CD4-positive, alpha-beta T cell treated with Interleukin-15 for 1 hour (primary cell): ENCODE measurements at places on chromosomes 4 and X.

GRCh38 chrX:7586126-7586525 lies 256.8 kb upstream of the VCX start:
- DNase-seq: no peak

DNA sequence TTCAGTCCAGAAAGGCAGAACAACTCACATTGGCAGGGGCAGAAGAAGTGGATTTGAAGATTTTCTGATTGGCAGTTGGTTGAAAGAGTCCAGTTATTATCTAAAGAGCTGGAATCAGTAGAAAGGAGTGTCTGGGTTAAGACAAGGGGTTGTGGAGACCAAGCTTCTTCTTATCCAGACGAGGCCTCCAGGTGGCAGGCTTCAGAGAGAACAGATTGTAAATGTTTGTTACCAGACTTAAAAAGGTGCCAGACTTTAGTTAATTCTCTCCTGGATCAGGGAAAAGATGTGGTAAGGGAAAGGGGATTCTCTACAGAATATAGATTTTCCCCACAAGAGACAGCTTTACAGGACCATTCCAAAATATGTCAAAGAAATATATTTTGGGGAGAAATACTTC lies 36.7 kb upstream of the TLR3 start:
- DNase-seq: no peak

DNA sequence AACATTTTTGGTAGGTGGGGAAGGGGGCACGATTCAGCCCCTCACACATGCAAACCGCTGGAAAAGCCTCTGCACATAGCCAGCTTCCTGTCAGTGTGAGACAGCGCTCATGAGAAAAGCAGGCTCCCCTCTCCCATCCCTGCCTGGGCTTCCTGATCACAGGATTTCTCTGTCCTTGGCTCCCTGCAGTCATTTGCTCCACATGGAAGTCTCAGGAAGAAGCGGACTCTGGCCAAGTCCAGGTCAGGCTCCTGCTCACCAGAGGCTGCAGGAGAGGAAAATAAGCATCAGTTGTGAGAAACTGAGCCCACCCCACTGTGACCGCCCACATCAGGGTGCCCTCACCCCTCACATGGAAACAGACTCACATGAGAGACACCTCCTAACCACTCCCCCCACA lies 664.3 kb upstream of the TENM3 start:
- DNase-seq: no peak

- no peak for DNase-seq
Measured at GRCh38 chr4:165905405-165906027, 32.5 kb downstream of the TLL1 start.

DNA sequence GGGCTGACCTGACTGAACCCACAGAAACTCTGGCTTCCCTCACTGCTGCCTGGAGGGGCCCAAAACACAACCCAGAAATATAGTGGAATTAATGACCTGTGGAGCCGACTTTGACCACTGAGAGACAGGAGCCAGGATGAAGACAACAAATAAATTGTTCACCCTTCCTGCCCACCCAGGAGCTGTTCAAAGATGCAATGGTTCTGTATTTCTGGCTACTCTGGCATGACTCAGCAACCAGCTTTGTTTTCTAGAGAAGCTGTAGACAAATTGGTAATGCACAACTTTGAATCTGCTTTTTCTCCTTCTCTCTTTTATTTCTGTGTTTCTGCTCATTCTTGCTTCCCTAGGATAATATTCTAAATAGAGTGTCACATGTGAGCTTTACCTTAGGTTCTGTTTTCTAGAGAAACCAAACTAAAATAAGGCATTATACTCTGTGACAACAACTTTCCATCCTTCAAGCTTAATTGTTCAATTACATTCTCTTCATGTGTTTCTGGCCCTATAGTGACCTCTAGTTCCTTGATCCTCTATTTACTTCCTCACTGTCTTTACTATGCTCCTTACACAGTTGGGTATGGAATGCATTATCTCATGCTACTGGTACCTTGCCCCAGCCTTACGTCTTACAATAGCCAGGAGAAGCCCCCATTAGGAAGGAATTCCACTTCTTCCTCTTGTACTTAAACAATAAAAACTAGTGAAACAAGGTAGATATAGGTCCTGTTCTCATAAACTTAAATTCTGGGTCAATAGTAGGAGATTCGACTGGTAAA lies 6.5 kb upstream of the PRKG2 start:
- no peak for DNase-seq

GRCh38 chr4:79445371-79445781 lies 37.3 kb upstream of the GK2 start:
- DNase-seq: no peak

GRCh38 chrX:136659174-136659573 lies 11.2 kb downstream of the CD40LG start:
- no peak for DNase-seq

DNA sequence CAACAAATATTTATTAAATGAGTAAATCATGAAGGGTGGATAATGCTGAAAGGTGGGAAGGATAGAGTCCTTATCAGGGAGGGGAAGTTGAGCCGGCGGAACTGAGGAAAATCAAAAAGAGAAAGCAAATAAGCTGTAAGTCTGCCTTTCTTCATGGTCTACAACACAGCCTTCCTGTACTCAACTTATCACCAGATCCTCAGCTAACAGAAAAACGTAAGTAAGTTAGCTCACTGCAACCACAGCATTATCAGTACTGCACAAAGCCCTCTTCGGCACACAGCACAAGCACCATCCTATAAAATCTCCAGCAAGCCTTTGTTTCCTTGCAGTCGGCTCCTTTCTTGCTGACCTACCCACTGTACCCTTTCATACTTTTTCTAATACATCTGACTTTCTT lies 70.3 kb downstream of the CRMP1 start:
- no peak for DNase-seq

DNA sequence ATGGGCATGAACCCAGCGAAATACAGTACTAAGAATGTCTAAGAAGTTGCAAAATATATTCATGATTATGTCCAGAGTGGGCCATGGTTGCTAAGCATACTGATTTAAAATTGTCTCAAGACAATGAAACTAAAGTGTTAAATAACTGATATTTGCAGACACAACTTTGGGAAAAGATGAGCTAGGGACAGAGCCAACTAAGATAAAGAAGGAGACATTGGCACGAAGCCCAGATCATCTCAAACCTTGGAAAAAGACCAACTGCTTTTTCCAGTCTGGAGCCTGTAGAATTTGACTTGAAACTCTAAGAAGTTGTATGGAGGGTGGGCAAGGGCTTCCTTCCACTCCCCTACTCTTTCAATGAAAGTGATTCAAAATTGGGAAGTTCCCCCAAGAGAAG lies 108.5 kb upstream of the GLRA2 start:
- no peak for DNase-seq

DNA sequence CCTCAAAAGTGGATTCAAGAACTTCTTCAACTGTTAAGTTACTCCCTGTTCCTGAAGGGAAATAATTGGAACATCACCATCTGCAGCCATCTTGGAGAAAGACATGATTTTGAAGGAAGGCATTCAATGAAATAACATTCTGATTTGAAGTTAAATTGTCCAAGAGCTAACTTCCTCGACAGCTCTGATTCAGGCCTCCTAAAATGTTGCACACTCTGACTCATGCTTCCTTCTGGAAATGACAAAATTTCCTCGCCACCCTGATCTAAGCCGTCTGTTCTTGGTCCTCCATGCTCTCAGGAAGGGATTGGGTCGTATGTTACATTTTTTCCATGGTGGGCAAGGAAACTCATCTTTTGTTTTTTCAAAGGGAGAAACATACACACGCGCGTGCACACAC lies 496.9 kb upstream of the DIPK2B start:
- DNase-seq: no peak

DNA sequence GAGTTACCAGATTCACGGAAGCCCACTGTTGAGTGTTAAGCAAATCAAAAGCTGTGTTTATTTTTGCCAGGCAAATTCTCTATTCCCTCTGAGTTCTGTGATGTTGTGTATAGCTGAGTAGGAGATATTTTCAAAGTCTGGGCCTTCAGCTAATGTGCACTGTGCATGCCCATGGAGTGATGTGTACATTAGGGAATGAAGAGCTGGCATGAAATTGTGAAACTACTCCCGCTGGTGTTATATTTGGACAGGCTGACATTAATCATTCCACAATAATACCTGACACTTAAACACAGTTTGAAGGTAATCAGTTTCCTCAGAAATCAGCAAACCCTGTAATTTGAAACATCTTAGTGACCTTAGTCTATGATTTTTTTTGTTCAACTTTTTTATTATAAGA lies 88.1 kb upstream of the MBNL3 start:
- DNase-seq: no peak

- DNase-seq: no peak
Measured at GRCh38 chr4:141759796-141760425, 123.5 kb downstream of the IL15 start.

DNA sequence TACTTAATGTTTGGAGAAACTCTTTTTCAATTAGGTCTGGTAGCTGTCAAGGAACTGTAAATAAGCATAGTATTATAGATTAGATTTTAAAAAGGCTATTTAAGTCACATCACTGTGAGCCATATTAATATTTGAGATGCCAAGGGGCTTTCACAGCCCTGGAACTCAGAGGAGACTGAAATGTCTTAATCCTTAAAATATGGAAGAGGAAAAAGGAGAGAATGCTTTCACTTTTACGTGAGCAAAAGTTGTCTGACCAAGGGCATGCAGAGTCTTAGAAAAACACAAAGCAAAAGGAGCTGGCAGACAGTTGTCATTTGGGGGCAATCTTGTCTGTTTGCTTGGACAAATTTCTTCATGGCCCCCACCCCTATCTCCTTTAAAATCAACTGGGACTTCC lies 253.2 kb upstream of the IGFBP7 start:
- no peak for DNase-seq

DNA sequence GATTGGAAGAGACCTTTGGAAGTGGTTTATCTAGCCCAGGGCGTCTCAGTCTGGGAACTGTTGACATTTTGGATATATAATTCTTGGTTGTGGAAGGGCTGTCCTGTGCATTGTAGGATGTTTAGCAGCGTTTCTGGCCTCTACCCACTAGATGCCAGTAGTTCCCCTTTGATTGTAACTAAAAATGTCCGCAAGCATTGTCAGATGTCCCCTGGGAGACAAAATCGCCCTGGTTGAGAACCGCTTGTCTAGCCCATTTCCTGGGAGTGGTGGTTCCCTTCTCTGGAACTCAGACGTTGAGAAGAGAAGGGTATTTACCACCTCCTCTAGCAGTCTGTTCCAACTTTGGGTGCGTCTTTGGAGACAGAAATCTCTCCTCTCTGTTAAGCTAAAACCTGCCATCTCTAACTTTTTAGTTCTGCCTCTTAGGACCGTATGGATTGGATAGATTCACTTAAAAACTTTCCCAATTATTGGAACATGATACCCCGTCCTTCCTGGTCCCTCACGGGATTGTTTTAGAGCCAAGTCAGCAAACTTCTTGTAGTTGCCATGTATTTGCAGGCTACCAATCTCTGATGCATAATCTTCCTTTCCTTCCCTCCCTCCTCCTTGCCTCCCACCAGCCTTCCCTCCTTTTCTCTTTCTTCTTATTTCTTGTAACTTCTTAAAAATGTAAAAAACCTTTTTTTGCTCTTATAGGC lies 13.9 kb downstream of the TMEM165 start:
- DNase-seq: peak; percentile 43

- no peak for DNase-seq
Measured at GRCh38 chr4:115529126-115529525, 415.7 kb upstream of the NDST4 start.

DNA sequence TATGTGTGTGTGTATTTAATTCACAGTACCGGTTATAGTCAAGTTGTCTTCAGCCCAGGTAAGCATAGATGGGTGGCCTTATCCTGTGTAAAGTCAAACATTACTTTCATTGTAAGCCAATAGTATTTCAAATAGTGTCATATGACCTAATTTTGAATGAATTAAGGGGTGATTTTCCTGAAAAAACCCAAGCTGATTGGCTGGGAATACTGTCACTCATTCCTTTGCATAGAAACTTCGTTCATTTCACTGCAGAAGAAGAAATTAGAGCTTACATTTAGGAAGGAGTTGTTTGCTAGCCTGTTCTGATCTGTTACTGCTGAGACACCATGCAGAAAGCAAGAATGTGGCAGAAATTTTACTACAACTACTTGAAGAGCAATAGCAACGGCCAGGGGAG lies 45.4 kb downstream of the SMARCAD1 start:
- no peak for DNase-seq

DNA sequence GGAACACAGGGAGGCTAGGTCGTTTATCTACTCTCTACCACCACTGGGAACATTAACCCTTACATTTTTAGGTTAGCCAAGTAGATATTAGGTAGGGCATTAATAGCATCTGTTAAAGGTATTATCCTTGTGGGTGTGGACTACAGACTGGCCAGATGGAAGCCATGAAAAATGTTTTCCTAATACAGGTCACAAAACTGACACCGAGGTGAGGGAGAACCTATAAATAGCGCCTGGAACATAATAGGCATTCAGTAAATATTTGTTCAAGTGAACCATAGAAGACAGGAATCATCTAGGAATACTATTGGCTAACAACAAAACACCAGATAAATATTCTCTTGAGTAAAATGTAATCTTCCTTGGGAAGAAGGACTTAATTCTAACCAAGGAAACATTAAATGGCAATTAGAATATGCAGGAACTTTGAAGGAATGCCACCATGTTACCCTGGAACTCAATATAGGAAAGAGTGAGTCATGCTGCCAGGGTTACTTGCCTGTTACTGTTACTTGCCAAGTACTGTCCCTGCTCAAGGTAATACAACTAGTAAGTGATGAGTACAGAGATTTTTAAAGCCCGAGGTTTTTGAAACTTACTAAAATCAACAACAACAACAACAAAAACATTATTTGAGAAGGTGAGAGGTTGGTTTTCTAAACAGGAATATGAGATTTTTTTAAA lies 79.0 kb downstream of the SOX3 start:
- no peak for DNase-seq

DNA sequence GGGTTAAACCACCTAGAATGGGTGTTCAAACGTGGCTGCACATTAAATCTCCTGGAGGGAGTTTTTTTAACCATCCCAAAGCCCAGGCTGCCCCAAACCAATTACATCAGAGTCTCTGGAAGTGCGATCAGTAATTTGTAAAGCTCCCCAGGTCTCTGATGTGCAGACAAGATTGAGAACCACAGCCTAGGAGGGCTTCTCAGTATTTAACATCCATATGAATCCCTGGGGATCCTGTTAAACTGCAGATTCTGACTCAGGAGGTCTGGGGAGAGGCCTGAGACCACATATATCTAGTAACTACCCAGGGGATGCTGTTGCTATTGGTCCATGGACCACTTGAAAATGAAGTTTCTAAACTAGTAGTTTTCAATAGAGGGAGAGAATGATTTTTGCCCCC lies 42.6 kb downstream of the SMPX start:
- DNase-seq: no peak

GRCh38 chrX:6053141-6053540 lies 175.5 kb downstream of the NLGN4X start:
- DNase-seq: no peak

DNA sequence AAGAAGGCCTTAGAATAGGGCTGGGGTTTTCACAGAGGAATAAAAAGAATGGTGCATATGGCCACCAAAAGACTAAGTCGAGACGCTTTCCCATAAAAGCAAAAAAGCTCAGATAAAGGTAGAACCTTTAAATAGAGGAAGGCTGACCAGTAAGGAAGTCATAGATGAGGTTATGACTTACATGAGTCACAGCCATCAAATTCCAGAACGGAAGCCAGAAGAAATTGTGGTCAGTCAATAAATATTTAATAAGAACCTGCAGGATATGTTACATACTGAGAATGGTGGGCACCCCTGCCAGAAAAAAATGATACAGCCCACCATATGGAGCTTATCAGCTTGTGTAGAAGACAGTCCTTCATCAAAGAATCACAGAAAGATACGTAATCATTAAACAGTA lies 120.1 kb downstream of the MANBA start:
- DNase-seq: no peak
